ENCODE measurements at places on chromosomes 1 and 21.

GRCh38 chr21:36461277-36461917 is 18.5 kb downstream of the CLDN14 start:
- DNase-seq = no peak

- DNase-seq = no peak
These were observed 633 bp upstream of the CTPS1 start for GRCh38 chr1:40978886-40979240.

- no peak for DNase-seq
These were observed 514 bp downstream of the TPRG1L start for GRCh38 chr1:3625151-3625907.

- no peak for DNase-seq
These were observed 511.7 kb downstream of the USP25 start for GRCh38 chr21:16241479-16241963.

DNA sequence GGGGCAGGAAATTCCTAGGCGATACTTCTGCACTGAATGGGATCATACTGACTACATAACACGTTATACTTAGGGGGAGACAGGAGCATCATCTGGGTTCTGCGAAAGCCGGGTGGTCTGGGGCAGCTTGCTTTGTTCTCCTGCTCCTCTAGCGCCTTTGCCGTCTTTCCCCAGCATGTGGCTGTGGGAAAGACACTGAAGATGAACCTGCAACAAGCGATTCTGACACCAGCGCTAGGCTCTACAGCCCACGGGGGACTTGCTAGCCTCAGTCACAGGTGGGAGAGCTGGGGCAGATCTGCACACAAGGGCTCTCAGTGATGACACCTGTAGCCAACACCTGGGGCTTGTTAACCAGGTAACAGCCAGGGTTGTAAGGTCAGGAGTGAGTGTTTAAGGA is 51.8 kb downstream of the CD46 start:
- no peak for DNase-seq

- DNase-seq = no peak
These were observed 188.3 kb upstream of the CAMK1G start for GRCh38 chr1:209395169-209395568.

GRCh38 chr1:18890706-18891425 is 11.5 kb downstream of the ALDH4A1 start:
- DNase-seq = no peak

GRCh38 chr1:212313616-212314015 is 28.4 kb downstream of the PPP2R5A start:
- DNase-seq = no peak

DNA sequence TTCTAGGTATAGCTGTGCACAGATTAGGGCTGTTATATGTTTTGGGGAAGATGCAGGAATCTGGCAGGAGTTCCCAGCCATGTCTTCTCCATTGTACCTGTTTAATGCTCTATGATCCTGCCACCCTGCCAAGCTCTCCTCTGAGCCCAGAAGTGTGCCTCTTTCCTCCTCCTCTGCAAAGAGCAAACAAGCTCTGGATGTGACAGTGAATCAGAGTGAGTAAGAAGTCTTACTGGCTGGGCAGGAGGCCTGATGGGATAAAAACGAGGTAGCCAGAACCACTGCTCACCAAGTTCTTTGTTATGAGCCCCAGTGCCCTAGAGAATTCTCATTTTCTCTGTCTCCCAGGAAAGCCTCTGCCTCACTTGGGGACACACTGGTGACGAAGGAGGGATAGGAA is 69.0 kb downstream of the BRINP2 start:
- no peak for DNase-seq

- DNase-seq = no peak
These were observed 207.5 kb downstream of the KCNT2 start for GRCh38 chr1:196400478-196401451.

DNA sequence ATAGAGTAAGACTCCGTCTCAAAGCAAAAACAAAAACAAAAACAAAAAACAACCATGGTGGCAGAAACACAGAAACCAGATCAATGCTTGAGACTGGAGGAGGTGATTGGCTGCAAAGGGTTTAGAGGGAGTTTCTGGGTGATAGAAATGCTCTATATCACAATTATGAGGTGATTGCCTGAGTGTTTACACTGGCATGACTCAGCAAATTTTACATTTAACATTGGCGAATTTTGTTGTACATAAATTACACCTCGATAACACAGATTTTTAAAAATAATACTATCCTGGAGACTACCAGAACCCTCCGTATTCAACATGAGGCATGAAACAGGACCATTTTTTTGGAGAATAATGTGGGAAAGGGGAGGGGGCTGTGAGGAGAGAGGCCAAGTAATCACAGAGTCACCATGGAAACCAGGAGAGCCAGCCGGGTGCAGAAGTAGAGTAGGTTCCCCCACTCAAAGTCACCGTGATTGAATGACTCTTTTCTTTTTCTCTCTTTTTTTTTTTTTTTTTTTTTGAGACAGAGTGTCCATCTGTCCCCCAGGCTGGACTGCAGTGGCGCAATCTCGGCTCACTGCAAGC is 24.3 kb downstream of the HEYL start:
- DNase-seq = no peak

GRCh38 chr21:40531016-40531415 is 315.9 kb downstream of the DSCAM start:
- DNase-seq = no peak

DNA sequence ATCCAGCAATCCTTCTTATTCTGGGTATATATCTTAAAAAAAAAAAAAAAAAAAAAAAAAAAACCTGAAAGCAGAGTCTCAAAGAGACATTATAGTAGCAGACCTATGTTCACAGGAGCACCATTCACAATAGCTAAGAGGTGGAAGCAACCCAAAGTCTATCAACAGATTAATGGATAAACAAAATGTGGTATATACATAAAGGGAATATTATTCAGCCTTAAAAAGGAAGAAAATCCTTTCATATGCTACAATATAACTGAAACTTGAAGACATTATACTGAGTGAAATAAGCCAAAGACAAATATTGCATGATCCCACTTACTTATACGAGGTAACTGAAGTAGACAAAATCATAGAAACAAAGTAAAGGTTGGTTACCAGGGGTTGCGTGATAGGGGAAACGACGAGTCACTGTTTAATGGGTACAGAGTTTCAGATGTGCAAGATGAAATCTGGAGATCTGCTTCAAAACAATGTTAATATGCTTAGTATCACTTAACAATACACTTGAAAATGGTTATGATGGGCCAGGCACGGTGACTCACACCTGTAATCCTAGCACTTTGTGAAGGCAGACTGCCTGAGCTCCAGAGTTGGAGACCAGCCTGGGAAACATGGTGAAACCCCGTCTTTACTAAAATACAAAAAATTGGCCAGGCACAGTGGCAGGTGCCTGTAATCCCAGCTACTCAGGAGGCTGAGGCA is 29.5 kb downstream of the PIK3R3 start:
- DNase-seq = no peak

GRCh38 chr1:43312663-43313515 is 12.1 kb downstream of the TIE1 start:
- DNase-seq = no peak

- DNase-seq = no peak
These were observed 91.2 kb upstream of the PALMD start for GRCh38 chr1:99554727-99555126.

GRCh38 chr1:206908038-206908437 is 10.8 kb downstream of the IL24 start:
- DNase-seq = no peak

- DNase-seq = no peak
These were observed 24.2 kb downstream of the UBASH3A start for GRCh38 chr21:42427809-42428419.

GRCh38 chr1:203147376-203147775 is 19.9 kb downstream of the ADORA1 start:
- no peak for DNase-seq

GRCh38 chr1:20375563-20375962 is 84.9 kb downstream of the VWA5B1 start:
- DNase-seq = no peak

DNA sequence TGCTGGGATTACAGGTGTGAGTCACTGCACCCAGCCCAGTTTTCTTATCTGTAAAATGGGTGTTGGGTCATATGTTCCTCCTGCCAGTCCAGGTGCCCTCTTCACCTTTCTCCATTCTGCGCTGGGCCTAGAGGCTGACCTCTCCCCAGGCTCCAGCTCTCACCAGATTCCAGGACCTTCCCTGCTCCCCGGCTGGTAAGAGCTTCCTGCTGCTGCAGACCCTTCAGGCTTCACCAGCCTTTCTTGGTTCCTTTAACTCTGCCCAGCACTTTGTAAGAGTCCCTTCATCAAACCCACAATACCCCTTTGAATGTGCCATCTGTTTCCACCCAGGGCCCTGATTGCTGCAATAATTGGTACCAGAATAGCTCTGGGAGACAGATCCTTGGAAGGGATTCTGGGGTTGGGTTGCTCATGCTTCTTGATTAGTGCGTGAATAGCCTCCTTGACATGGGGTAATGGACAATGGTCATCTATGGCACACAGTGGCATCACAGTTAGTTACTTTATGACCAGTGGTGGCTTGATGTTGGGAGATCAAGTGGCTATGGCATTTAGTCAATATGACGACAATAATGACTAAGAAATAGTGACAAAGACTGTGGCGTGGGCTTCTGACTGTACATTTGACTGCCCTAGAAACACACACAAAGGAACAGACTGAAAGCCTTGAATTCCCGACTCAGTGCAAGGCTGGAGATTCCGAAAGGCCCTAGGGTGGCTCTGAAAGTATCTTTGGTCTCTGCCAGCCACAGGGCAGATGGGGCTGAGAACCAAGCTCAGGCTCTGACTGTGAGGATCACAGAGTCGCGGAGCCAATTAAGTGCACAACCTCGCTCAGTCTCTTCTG is 67.3 kb downstream of the SLC9A1 start:
- no peak for DNase-seq

GRCh38 chr21:42396799-42397745 is 1.2 kb upstream of the TMPRSS3 start:
- DNase-seq = no peak

All from GM13976 (cell line).